ENCODE measurements at places on chromosomes 7 and 10.

GRCh38 chr10:43117031-43117776, 21.0 kb upstream of the CSGALNACT2 start:
- no peak for DNase-seq

DNA sequence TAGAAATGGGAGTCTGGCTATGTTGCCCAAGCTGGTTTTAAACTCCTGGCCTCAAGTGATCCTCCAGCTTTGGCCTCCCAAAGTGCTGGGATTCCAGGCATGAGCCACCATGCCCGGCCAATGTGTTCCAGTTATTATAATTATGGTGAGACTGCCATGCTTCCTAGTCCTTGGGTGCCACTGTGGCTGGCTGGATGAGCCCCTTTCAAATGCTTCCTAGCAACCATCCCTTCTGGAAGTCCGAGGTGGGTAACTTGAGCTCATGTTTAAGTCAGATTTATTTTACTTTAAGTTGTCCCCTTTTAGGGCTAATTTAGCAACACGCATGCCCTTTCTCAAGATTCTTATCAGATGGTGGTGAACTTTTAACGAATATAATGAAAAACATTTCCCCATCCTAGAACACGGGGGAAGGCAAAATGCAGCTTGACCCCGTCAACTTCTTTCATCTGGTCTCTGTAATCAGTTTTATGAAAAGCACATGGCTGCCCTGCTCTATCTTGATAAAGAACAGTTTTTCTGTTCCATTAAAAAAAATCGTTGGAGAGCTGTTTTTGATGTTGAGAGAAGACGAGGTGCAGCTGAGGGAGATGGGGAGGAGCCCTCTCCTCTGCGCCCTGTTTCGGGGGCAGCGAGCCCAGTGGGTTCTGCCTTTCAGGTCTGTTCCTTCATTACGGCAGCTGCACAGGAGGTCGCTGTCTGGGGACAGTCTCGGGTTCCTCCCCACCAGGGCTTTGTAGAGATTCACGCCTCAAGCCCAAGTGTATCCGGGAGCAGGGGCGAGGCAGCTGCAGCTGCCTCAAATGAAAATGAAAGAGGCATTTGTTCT, 61.0 kb upstream of the MKI67 start:
- DNase-seq = no peak

- peak; percentile 53 for DNase-seq
These were observed 1.8 kb downstream of the PRKCQ start for GRCh38 chr10:6578251-6578771.

GRCh38 chr7:25707768-25708620, 444.0 kb upstream of the NFE2L3 start:
- DNase-seq = no peak

GRCh38 chr7:103887050-103887449, 102.4 kb downstream of the RELN start:
- no peak for DNase-seq

DNA sequence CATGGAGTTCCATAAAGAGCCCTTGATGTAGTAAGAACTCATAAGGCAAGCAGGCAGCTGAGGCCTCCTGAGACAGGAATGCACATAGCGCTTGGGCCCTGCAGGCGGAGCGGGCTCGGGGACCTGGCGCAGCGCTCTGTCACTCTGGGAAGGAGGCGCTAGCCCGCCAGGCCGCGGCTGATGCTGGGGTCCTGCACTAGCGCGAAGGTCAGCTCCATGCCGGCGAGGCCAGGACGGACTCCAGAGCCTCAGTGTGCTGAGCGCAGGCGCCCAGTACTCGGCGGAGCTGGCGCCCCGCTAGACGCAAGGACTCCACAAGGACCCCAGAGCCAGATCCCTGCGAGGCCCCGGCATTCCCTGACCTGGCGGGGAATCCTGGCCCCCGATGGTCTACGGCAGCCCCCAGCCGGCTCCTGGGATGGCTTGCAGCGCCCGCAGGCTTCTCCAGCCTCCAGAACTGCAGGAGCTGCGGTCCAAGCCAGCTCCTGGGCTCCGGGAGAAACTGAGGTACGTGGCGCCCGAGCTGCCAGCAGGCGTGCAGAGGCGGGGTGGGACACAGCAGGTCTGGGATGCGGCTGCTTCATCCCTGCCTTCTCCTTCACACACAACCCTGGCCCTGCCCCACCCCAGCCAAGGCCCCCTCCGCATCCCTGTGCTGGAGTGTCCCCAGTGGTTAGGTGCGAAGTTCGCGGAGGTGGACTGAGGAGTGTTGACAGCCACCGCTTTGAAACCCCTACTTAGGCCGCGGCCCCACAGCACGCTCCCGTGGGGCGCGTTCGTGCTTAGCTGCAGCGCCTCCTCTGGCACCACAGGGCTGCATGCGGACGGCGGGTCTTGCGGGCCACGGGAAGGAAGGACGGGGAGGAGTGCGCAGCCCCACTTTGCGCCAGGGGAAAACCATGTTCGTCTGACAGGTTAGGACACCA, 761.5 kb upstream of the POM121L12 start:
- DNase-seq = no peak

DNA sequence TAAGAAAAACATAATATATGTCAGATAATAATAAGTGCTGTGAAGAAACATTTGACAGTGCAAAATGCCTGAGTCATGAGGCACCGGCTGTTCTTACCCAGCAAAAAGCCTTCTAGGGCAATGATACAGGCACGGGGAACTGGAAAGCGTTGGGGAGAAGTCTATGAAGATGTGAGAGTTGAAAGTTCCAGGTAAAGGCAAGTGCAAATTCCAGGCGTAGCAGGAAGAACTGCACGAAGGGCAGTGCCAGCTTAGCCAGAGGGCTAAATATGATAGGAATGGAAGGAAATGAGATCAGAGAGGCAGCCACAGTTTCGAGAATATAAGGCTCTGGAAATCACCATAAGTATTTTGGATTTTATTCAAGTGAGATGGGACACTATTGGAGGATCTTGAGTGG, 87.0 kb downstream of the IPMK start:
- DNase-seq = no peak

DNA sequence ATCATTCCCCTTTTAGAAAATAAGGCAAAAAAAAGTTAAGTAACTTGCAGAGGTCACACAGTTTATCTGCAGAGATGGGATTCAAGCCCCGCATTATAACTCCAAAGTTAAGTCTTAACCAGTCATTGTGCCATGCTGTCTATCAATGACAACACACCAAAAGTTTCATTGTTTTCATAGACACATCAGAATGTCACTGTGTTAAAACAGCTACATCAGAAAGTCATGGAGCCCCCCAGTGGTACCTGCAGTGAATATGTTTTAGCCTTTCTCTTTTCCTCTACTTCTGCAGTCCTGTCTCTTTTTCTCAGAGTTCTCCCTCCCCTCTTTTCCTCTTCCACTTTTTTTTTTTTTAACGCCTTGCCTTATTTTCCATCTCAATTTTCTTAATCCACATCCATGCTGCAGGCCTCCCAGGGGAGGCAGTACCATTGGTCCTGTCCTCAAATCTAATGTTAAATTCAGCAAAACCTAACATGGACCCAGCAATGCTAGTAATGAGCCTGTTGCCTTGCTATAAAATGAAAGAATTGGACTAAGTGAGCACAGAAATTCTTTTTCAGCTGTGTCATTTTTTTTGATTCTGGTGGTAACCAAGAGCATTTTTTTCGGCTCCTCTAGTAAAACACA, 3.8 kb upstream of the NRCAM start:
- DNase-seq = peak; percentile 54

GRCh38 chr7:147607157-147607800, 983.3 kb upstream of the C7orf33 start:
- no peak for DNase-seq

GRCh38 chr7:132164558-132165125, 411.6 kb downstream of the PLXNA4 start:
- no peak for DNase-seq

DNA sequence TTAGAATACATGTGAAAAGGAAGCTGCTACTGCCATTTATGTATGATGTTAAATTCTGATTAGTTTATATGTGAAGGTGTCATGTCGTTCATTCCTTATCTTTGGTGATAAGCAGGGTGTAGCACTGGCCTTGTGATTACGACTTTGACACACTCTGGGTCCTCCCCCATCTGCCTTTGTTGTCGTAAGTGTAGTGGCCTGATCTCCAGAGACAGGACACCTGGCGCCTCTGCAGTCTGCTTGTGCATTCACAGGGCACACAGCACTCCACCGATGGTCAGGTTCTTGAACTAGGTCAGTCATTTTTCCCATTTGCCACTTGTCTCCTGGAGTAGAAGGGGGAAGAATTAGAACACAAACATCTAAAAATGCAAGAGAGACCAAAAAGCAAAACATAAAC, 186.0 kb downstream of the PRKCQ start:
- DNase-seq = no peak

DNA sequence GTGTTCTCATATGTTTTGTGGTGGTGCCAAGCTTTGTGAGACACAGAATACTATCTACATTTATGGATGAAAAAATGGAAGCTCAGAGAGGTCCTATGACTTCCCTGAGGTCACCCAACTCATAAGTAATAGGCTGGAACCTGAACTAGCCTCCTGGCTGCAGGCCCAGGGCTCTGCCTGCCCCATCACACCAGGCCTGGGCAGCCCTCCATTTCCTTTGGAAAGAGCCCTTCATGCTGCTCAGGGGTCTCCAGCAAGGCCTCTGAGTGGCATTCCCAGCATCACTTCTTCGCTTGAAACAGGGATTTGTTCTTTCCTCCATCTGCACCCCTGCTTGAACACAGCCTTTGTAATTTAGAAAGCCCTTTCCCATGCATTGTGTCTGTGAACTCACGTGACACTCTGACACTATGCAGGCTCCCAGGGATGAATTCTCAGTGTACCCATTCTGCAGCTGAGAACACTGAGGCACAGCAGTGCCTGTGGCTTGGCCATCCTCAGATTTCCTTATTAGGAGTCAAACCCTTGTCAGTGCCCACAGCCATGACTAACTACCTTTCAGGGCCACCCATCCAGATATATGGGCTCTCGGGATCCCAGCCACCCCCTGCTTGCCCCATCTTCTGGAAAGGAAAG, 127.8 kb upstream of the PPIF start:
- DNase-seq = no peak

- DNase-seq = no peak
These were observed 73.9 kb downstream of the TMEM130 start for GRCh38 chr7:98795741-98796493.

DNA sequence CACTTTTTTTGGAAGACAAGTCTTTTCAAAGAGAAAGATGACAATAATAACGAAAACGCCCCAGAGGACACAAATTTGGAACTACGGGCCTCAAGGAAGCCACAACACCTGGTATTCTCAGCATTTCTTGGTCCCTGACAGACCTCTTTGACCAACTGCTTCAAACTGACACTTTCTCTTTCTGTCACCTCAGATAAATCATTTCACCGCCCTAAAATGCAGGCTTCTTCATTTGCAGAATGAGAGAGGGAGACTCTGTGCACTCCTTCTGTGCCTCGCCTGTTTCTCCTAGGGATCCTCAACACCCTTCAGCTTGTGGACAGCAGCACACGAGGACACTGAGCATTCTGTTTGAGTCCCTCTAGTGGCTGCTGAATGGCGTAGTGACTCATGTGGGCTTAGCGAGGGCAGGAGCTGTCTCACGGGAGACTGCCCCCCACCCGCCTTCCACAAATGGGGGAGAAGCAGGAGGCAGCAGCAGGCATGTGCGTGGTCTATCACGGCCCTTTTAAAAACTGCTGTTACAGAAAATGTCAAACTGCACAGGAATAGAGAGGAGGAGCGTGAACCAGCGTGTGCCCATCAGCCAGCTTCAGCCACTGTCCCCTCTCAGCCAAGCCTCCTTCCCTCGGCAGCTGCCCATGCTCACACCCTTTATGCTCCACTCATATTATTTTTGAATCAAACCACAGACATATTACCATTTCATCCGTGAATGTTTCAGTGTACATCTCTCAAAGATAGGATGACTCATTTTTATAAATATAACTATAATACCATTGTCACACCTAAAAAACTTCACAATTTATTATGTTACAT, 41.4 kb downstream of the GSDME start:
- peak; percentile 26 for DNase-seq

DNA sequence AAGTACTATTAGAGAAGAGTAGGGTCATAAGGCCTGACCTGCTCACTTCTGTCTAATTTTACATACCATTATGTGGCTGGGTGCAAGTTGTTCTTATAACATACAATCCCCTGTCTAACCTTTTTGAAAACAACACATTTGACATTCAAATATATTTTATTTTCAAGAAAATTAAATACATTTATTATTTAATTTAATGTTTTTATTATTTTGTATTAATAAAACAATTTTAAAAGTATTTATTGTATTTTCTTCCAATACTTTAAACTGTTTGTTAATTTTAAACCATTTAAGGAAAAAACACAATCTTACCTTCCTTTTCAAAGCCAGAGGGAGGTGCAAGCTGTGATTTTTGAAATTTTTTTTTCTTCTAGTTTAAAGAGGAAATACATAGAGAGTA, 232.8 kb downstream of the KCND2 start:
- DNase-seq = no peak

- no peak for DNase-seq
These were observed 3.3 kb upstream of the PDE1C start for GRCh38 chr7:32073533-32073932.

DNA sequence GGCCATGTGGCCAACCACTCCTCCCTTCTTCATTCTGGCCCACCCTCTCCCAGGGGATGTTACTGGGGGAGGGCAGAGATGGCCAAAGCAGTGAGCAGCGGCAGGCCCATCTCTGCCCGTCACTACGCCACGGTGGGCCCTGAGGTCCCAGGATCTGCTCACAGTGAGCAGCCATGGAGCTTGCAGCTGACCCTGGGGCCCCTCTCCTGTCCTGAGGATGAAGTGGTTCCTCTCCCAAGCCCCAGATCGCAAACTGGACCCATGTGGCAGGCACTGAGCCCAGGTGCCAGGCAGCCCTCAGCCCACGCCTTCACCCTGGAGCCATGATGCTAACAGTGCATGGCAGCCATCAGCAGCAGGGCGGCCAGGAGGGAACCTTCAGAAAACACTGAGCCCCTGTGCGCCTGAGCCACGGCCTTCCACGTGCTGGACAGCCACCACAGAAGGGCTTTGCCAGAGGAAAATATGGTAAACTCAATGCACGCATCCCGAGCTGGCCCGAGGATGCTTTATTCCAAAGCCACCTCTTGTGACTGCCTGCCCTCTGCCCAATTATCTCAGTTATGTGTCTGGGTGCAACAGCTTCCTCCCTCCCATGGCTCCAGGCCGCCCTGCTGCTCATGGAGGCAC, 485.7 kb downstream of the PTPRN2 start:
- no peak for DNase-seq

GRCh38 chr7:51029701-51030191, 247.1 kb upstream of the GRB10 start:
- DNase-seq = no peak

Measured in KBM-7 (cell line).